NCI-H510A (cell line): ENCODE measurements at places on chromosomes 2 and 18.

DNA sequence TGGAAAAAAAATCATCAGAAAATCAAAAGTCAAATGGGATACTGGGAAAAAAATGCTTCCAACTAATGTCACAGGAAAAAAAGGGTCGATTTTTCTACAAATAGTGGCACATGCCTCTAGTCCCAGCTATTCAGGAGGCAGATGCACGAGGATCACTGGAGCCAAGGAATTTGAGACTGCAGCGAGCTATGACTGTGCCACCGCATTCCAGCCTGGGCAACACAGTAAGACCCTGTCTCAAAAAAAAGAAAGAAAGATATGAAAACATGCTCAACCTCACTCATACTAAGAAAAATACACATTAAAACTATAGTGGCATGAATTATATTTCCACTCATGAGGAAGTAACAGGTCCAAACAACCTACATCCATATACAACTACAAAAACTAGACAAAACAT, 17.9 kb downstream of the MEMO1 start:
- DNase-seq, result no peak

- DNase-seq, result no peak
These were observed 1425.6 kb upstream of the PIK3C3 start for GRCh38 chr18:40529478-40529877.

GRCh38 chr18:40532046-40532445, 1423.0 kb upstream of the PIK3C3 start:
- DNase-seq, result no peak

DNA sequence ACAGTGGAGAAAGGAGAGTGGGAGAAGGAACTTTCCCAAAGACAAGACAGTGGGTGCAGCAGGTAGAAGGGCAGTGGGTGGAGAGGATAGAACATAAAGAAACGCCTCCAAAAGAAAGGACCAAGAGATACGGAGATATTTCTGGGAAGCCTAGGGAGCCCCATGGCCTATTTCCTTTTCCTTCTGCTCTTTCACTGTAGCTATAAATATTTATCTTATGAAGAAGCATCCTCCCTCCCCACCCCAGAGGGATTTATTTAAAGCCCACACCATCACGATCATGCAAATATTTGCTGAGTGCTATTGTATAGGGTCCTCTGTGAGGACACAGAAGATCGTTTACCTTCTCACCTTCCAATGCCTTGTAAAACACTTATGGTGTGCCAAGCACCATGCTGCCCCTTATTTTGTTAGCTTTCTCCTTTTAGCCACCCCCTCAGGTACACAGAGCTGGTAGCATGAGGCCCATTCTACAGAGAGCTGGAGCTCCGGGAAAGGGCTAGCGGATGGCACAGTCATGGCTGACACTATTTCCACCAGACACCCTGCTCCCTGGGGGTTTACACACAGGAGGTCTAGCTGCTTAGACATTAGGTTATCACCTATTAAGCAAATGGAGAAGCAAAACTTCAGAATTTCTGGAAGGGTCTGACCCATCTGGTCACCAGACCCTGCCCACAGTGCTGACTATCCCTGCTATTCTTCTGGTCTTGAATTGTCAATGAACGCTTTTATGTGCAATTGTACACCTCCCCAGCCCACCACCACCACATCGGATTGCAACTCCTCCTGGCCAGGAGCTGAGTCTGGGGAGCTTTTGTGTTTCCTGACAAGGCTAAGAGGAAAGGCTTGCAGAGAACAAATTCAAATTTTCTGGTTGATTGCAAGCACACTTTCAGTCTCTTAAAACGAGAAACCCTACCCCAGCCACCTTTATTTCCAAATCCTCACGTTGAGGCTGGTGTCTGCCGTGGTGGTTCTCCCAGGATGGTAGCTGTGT, 91.8 kb upstream of the KLF7 start:
- DNase-seq, result peak; percentile 10

DNA sequence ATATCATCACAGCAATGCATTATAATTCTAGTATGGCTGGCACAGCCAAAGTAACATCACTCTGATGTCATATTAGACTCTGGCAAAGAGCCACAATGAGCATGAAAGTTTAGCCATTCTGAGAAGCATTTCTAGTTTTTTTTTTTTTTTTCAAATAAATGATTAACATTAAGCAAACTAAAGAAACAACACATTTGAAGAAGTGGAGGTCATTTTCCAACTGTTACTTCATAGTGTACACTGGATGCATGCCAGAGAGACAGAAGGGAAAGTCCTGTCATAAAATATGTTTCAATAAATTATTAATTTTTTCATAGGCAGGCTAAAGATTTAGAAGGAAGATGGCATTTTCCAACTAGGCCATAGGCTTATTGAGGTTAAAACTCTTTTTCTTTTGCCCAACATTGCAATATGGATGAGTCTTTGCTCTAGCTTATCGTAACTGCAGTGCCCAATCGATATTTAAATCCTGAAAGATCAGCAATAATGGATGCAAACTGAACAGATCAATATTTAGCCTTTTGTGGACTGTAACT, 1630.4 kb upstream of the ACVR2A start:
- DNase-seq, result no peak

- DNase-seq, result no peak
These were observed 95.9 kb downstream of the SLC4A3 start for GRCh38 chr2:219723311-219723710.

- peak; percentile 30 for DNase-seq
These were observed 406.2 kb upstream of the CWC22 start for GRCh38 chr2:180413336-180413735.

DNA sequence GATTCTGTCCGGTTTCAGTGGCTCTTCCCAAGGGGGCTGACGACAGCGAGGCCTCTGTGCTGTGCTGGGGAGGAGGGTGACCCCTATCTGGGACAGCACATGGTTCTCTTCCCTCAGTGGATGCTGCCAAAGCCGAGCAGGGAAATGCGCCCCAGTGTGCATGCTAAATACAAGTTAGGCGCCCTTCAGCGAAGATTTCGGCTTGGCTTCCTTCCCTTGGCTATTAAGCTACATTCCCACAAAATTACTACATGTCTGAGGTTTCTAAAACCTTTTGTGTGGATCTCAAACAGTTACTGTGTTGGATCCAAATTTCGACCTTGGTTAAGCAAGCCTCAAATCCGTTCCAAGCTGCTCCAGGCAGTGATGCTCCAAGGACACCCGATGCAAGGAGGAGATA, 440.3 kb downstream of the NRXN1 start:
- no peak for DNase-seq

GRCh38 chr18:43651057-43651456, 373.8 kb upstream of the SYT4 start:
- no peak for DNase-seq

DNA sequence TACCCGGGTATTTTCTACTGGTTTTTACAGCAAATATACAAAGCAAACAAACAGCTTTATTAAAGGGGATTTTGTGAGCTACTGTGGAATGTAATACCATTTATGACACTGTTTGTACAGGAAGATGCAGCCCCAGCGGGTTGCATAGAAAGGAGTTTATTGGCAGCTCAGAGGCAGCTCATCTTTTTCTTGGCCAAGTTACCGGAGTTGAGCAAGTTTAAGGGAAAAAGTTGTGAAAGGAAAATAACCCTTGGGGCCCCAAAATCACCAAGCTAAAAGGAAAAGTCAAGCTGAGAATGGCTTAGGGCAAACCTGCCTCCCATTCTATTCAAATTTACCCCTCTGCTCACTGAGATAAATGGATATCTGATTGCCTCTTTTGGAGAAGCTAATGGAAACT, 60.8 kb downstream of the MOB4 start:
- no peak for DNase-seq

- no peak for DNase-seq
These were observed 10.8 kb upstream of the ERMN start for GRCh38 chr2:157336137-157337010.

- DNase-seq, result no peak
These were observed 212.4 kb downstream of the RPIA start for GRCh38 chr2:88903749-88904353.
